ENCODE measurements at places on chromosomes 16 and 17. TPM values are rescaled to one million over a fixed set of nuclear protein-coding genes. Genes with fewer than 3 reads are reported as not detected.

SRSF1 gene
- polyA plus RNA-seq, result 130 TPM

TNFSF12 gene
- polyA plus RNA-seq, result 14.0 TPM

GRCh38 chr16:19939553-19939952 lies 54.9 kb upstream of the GPRC5B start:
- DNase-seq, result no peak

DNA sequence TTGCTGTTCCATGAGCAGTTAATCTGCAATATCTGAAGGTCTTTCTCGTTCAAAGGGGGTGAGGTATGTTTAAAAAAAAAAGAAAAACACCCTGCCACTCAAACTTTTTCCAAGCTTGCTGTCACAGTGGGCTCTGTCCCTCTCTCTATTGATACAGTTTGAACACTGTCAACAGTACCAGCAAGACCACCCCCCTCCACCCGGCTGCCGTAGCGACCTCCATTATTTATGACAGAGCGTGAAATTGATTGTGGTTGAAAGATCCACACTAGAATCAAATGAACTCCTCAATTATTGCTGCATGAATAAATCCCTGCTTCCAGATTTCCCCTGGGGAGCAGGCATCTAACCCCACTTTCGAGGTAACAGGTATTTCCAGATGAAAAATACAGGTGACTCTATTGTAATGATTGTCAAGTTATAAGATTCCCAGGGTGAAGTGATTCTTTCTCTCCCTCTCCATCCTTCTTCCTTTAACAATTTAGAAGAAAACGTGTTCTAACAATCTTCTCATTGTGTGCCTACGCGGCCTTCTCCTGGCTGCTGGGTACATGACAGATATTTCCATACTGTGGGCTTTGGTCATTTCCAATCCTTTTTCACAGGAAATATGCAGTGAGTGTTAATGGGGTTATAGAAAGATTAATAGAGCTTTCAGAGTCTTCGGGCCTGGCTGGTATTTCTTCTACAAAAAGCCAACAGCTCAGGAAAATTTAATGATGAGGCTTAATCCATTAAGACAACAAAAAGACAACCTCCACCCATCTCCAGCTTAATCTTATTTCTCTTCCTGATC lies 135.7 kb upstream of the C16orf82 start:
- no peak for DNase-seq

DNA sequence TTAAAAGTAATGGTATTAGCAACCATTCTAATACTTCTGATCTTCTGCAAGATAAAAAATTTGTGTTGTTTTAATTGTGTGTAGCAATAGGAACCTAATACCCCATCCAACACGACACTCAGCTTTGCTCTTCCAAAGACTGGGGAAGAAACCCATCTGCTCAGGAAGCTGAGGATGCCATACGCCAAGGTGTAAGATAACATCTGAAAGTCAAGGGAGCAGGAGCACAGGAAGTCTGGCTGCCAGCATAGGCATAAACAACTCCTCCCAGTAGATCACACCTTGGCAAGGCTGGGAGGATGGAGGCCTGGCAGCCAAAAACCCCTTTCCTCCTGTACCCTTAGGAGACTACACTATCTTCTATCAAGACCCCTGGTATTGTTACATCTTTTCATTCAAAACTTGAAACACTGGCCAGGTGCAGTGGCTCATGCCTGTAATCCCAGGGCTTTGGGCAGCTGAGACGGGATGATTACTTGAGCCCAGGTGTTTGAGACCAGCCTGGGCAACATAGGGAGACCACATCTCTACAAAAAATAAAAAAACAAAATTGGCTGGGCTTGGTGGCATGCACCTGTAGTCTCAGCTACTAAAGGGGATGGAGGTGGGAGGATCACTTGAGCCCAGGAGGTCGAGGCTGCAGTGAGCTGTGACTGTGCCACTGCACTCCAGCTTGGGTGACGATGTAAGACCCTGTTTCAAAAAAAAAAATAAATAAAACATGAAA lies 5.7 kb upstream of the SPHK1 start:
- no peak for DNase-seq

DNA sequence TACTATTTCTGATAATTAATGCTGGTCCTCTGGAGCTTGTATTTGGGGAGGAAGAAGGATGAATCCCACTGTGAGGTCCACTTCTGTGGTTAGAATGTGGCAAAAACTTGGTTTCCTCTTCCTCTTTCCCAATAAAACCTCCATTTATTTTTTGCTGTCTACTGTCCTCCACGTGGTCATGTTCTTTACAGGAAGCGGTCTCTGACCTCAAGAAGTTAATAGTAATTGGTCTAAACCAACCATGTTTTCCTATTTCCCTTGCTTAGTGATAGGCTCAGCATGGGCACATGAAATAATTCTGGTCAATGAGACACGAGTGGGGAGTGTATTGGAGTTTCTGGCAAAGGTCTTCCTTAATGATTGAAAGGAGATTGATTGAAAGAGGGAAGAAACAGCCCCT lies 33.9 kb downstream of the CHP2 start:
- no peak for DNase-seq

GRCh38 chr16:46739934-46740333 lies 8.2 kb downstream of the MYLK3 start:
- DNase-seq, result no peak

DNA sequence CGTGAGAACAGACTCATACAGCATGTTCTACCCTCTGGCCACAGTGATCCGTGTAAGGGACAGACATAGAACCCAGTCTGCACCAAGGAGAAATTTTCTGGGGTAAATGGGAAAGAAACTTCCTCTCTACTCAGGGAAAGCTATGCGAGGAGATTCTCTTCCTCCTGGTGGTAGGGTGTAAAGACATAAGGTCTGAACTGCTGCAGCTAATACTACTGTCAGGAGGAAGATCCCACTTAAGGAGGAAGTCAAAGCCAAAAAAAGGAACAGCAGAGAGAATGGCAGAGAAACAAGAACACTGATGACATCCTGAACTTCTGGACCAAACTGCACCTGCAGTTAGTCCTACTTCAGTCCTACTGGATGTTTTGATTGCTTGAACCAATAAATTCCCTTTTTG lies 7.1 kb upstream of the TM4SF5 start:
- DNase-seq, result no peak

- DNase-seq, result peak; percentile 27
Observed at GRCh38 chr16:48524348-48525200, 85.4 kb downstream of the N4BP1 start.

DNA sequence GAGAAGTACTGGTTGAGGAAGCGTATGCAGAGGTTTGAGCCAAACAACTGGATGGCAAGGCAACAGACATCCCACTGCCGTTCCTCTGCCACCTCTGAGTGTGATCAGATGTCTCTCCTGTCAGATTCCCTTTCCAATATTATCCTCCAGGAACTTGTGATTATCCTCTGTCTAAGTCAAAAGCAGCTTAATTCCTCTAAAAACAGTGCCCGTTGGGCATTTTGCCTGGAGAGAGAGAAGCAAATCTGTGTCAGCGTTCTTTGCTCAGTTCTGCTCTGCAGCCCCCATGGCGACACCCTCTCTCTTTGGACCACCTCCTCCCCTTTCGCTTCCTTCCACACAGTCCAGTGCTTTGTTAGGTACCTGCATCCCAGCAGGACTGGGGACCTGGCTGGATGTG lies 56.1 kb upstream of the TBX2 start:
- DNase-seq, result no peak

AANAT gene
- not detected for polyA plus RNA-seq

DNA sequence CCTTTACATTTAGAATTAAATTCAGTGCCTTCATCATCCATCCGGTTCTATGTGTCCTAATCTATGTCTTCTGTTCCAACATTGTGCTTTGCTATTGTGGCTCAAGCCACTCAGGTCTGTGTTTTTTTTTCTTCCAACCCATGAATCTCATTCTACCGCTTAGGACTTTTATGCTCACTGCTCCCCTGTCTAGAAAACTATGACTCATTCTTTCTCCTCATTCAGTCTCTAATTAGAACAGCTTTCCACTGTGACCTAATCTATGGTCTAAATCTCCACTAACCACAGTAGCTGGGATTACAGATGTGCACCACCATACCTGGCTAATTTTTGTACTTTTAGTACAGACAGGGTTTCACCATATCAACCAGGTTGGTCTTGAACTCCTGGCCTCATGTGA lies 418.7 kb downstream of the KCNJ2 start:
- DNase-seq, result no peak

GRCh38 chr16:67091906-67092566 lies 17.7 kb upstream of the PHAF1 start:
- DNase-seq, result peak; percentile 96

GRCh38 chr16:84838383-84838948 lies 18.7 kb downstream of the CRISPLD2 start:
- DNase-seq, result no peak
